Diencephalon (tissue), 1 donor: ENCODE measurements at places on chromosomes 5 and 9. TPM values are rescaled to one million over a fixed set of nuclear protein-coding genes. Genes with fewer than 3 reads are reported as not detected.

PCDHB4 gene
- 5.3 TPM for total RNA-seq

CKS2 gene
- total RNA-seq, result 32.3 TPM

ZNF883 gene
- total RNA-seq, result 29.1 TPM

DMRT3 gene
- total RNA-seq, result not detected

PROB1 gene
- 2.8 TPM for total RNA-seq

STPG3 gene
- not detected for total RNA-seq

KIAA0825 gene
- total RNA-seq, result 36.9 TPM

WNT8A gene
- total RNA-seq, result 0.23 TPM

PHYHD1 gene
- total RNA-seq, result 2.1 TPM

TAF11L5 gene
- not detected for total RNA-seq

GFI1B gene
- 0.23 TPM for total RNA-seq

LCN12 gene
- total RNA-seq, result 0.46 TPM

FBP2 gene
- 0.23 TPM for total RNA-seq

CD74 gene
- total RNA-seq, result 18.7 TPM

MARVELD2 gene
- 3.0 TPM for total RNA-seq

INSL4 gene
- not detected for total RNA-seq

ATP6V0E1 gene
- total RNA-seq, result 45.0 TPM
